ENCODE measurements at places on chromosomes 3 and 15.

- no peak for DNase-seq
Observed at GRCh38 chr3:53027254-53027844, 18.5 kb downstream of the SFMBT1 start.

DNA sequence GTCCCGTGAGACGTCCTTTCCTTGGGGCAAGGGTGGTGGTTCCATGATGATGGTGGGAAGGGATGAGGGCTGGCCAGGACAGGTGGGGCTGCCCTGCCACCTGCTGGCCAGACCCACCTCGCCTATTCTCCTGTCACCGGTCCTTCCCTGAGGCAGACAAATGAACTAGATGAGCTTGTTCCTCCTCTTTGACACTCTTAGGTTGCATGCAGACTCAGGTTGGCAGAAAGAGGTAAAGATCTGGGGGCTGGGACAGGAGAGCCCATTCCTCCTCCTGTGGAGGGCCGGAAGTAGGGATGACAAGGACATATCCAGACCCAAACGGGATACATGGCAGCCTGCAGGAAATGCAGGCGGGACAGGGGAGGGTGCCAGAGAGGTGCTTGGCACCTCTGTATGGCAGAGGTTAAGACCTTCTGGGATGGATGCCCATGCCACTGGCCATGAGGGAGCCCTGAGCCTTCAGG, 38.6 kb downstream of the ACSBG1 start:
- DNase-seq, result no peak

DNA sequence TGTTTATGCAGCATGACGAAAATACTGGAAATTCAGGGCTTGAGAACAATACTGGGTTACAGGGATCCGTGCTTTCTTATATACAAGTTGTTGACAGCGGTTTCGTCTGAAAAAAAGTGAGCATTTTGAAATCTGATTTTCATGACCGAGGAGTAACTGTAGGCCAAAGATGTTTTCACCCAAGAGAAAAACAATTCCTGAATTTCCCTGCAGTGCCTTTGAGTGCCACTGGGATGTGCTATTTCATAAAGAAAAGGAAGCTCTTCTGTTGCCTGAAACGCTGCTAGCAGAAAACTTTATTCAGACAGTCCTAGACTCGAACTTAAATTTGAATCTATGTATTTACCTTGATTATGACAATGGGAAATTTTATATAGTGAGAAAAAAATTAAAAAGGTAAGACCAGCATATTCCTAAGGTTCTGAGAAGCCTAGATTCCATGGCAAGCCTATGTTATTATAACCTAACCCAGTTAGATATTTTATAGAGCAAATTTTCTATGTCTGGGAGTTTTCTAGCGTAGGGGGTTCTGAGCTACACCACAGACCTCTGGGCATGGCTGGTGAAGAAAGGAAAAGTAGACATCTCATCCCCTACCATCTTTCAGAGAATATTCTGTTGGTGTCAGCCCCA, 30.2 kb downstream of the KCNAB1 start:
- DNase-seq, result peak; percentile 43

GRCh38 chr3:25287291-25287884, 140.7 kb upstream of the RARB start:
- no peak for DNase-seq

GRCh38 chr3:174440253-174440701, 418.9 kb upstream of the NAALADL2 start:
- peak; percentile 67 for DNase-seq
